NCI-H774 (cell line): ENCODE measurements at places on chromosomes 6 and 20.
A peak's percentile ranks its signal among the peaks of the same experiment; 100 is the strongest.

DNA sequence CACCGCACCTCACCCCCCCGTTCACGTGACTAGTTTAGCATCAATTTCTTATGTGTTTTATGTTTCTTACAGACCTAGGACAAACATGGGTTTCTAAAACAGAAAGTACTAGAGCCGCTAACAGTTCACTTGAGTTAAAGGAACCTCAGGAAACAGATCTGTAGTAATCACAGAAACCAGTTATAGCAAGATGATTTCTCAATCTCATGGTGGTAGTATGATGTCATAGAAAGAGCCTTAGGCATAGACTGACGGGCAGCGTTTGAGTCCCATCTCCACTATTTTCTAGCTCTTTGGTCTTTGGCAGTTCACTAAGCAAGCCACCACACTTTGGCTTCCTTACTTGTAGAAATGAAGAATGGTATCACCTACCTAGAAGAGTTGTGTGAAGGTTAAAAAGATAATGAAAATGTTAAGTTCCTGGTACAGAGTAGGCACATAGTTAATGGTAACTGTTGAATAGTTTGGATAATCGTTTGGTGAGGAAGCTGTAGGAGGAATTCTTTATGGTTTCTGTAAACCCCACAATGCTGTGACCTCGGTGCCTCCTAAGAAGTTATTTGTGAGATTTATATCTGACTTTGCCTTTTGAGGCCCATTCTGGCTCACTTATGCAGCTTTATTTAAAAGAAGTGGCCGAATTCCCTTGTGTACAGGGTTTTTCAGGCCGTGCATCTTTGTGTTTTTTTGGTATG is 21.3 kb downstream of the CTNNBL1 start:
- no peak for DNase-seq

- no peak for DNase-seq
These were observed 50.3 kb downstream of the ABHD12 start for GRCh38 chr20:25340380-25340779.

DNA sequence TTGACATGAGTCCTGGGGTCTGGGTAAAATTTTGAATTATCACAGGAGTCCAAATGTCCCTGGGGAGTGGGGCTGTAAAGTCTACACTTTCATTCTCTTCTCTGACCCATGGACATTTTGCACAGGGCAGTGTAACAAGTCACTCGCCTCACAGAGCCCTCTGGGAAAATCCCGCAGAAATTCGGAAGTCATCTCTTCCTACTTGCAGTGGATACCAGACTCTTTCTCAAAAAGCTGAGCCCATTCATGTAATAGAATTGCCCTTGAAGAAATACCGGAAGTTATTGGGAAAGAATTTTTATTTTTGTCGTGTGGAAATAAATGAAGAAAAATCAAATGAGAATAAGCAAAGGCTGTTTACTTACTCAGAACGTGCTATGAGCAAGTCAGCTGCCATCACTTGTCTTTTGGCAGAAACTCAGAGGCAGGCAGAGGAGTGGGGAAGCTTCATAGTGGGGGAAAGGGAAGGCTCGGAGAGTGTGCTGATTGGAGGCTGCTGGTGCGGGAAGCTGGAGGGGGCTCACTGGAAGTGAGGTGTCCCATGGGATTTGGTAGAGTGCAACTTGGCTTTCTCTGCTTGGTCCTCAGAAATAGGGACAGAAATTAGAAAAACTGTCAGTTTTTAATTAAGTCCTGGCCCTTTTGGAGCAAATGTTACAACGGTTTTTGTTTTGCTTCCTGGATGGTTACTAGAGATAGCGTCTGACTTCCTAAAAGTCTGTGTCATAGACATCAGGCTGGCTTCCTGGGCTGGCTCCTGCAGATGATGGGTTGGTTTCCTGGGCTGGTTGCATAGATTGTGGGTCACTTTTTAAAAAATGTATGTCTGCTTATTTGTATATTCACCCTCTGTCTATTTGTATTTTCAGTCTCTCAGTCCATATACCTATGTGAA is 79.8 kb upstream of the EEF1E1 start:
- DNase-seq = no peak

DNA sequence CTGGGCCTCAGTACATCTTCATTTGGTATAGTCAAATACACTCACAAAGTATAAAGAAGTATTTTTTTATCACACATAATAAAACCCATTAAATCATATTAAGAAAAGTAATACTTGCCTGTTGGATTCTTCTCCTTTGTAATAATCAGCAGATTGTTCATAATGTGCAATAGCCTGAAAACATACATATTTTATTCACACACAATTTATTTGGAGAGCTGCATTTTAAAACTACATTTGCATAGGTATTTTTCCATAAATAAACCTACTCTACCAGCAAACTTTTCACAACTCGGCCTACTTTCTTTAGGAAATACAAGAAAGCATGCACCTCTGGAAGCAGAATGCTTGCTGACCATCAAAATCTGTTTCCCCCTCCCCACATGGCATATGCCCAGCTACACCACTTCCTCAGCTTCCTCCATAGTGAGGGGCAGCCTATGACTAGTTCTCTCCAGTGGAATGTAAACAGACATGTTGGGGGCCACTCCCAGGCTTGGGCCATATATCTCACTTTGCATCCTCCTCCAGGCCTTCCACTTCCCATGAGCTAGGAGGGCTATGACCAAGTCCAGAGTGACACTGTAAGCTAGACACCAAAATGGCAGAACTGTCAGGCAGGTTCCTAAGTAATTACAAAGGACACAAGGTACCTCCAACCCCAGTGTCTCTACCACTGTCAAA is 28.3 kb downstream of the GZF1 start:
- DNase-seq = no peak

DNA sequence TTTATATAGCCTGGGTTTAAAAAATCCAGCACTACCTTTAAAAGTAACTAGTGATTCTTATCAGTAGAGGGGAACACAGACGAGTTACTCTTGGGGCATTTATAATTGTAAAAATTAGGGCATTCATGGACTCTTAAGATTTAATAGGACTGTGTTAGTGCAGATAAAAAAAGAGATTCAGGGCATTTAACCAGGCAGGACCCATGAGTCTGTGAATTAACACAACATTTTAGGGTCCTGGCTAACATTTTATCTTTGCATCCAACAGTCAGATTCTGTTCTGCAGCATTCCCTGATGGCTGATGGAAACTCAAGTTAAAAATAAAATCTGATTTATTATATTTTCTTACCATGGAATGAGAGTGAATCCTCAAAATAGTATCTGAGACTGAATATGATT is 774.3 kb downstream of the PHF3 start:
- DNase-seq = no peak

DNA sequence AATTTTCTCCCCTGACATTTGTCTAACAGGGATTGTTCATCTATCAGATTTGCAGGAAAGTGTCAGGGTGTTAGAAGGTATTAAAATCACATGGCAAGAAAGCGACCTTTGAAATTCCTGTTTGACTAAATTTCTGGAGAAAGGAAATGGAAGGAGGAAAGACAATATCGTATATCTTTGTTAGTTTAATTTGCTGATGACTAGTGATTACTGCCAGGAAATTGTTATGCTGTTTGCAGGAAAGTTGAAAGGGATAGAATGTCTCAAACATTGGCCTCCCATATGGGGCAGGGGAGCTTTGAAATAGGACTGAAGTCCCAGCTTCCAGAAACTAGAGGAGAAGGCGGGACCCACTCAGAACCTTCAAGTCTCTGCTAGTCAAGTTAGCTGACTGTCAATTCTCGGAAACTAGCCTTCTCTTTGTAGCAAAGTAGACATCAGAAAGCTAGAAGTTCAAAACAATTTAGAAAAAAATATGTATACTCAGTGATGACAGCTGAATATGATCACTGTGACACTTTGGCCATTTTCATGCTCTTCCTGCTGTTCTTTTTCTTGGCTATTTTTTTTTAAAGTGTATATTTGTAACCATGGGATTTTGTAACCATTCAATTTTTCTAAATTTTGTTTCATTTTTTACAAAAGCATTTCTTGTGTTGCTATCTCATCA is 53.4 kb upstream of the RALGAPA2 start:
- DNase-seq = no peak

DNA sequence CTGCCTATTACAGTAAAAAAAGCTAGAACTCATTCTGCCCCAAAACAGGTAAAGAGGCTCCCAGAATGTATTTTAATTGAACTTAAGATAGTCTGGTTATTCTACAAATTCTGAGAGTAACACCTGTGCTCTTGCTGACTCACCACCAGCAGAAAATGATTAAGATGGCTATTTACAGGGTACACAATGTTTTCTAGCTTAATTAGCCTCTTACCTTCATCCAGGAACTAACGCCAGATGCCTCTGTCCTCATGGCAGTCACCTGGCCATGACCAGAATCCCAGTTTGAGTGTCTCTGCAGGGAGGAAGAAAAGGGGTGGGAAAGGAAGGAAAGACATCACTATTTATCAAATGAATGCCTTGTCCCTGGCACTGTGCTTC is 31.3 kb upstream of the PPP1R3G start:
- peak; percentile 54 for DNase-seq

- no peak for DNase-seq
These were observed 50.5 kb upstream of the IBTK start for GRCh38 chr6:82298012-82298411.

DNA sequence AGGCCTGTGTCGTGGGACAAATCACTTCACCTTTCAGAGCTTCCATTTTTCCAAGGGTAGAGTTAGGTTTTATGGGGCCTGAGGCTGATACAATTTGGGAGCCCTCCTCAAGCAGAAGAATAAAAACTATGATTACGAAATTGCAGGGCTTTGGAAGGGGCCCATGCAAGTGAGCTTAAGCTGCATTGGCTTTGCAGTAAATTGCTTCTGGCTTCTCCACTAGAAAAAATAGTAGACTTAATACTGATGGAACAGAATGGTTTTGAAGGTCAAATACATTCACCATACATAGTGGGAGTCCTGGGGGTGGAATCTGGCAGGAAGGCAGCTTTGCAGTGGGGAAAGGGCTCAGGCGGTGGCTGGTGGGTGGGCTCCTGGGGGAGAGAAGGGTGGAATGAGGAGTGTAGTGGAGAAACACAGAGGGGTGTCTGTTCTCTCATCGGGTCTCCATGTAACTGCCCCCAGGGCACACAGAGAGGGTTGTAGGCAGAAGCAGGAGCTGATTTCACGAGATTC is 55.9 kb upstream of the RNF24 start:
- DNase-seq = no peak

- no peak for DNase-seq
These were observed 228.7 kb downstream of the BCKDHB start for GRCh38 chr6:80335121-80335531.

DNA sequence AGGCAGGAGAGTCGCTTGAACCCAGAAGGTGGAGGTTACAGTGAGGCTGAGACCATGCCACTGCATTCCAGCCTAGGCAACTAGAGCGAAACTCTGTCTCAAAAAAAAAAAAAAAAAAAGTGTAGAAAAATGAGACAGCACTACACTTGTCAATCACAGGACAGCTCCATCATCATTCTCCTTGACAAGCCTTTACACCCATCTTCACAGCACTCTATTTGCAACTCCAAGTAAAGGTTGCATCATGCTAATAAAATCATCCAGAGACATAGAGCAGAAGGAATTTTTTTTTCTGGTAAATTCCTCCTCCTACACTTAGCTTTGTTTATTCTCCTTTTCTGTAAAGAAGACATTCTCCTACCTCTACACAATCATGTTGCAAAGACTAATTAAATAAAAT is 791.0 kb upstream of the HS3ST5 start:
- DNase-seq = no peak

DNA sequence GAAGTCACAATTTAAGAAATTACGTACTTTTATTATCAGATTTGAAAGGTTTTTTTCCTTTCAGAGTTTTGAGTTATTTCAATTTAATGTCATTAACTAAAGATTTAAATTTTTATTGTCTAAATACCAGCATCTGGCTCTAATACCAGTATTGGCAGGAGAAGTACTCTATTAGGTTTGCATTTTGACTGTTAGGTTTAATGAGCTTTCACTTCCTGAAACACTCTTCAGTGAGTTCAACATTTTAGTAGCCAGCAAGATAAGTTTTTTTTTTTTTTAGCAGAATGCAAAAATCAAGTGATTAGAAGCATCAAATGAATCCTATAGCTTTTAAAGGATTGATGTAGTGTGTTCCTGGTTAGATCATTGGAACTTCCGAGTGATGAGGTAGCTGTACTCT is 34.0 kb upstream of the SCGN start:
- no peak for DNase-seq

DNA sequence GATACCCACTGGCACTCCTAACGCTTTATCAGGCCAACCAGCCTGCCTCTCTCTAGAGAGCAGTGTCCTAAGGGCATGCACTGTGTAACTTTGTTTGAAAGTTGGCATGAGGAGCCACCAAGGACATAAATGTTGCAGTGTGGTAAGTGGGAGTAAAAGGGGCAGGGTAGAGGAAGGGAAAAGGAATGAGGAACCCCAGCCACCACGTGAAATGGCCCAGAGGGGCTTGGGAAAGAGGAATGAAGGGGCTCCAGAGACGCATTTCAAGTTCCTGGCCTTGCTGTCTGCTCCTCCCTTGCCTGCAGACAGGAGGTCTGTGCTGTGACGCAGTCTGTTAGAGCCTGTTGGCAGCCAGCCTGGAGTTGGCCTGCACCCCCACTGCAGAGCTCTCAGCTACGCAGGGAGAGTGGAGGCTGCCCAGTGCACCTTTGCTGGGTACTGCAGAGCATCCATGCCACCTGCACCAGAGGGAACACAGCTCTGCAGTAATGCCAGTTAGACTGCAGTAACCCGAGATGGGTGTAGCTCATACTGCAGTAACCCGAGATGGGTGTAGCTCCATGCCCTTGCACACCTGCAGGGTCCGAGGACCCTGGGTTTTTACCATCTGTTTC is 86.8 kb upstream of the SNAP25 start:
- peak; percentile 34 for DNase-seq

- no peak for DNase-seq
These were observed 341.7 kb downstream of the PREX1 start for GRCh38 chr20:48486065-48486464.

GRCh38 chr20:11431621-11432020 is 486.1 kb upstream of the BTBD3 start:
- no peak for DNase-seq

GRCh38 chr6:30885999-30886896 is 1.9 kb downstream of the DDR1 start:
- DNase-seq = peak; percentile 0

DNA sequence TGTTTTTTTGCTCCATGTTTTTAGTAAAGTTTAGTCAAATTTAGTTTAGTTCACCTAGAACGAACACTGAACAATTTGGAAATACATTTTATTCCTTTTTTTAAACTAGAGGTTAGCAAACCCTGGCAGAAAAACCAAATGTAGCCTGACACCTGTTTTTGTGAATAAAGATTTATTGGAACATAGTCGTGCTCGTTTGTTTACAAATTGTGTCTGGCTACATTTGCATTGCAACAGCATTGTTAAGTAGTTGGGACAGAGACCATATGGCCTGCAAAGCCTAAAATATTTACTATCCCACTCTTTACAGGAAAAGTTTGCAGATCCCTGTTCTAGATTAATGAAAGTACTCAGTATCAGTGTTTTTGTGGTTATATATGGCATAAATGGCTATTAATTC is 56.9 kb downstream of the CD109 start:
- no peak for DNase-seq

- peak; percentile 48 for DNase-seq
These were observed 148.3 kb downstream of the GPX5 start for GRCh38 chr6:28673787-28674671.

- DNase-seq = no peak
These were observed 108.7 kb downstream of the ZFAND3 start for GRCh38 chr6:37928217-37928616.
